ENCODE measurements at places on chromosomes 4 and X.
A peak's percentile ranks its signal among the peaks of the same experiment; 100 is the strongest.

DNA sequence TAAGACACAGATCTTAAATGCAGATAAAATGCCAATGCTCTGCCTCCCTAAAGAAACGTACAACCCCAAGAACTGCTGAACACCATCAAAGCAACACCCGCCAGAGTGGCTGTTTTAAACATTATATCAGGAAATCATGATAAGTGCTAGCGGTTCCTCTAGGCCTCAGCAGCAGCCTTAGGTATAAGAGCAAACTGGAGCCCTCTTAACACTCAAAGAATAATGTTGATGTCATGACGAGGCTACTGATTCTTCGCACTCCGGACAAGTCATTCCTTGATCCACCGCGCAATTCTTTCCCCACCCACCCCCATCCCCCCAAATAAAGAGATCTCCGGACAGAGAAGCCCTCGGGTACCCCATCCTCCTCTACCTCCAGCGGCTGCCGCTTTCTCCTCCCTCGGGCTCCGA is 507 bp downstream of the LIN54 start:
- peak; percentile 44 for DNase-seq

GRCh38 chr4:88743696-88744095 is 46.1 kb upstream of the NAP1L5 start:
- DNase-seq = peak; percentile 90

DNA sequence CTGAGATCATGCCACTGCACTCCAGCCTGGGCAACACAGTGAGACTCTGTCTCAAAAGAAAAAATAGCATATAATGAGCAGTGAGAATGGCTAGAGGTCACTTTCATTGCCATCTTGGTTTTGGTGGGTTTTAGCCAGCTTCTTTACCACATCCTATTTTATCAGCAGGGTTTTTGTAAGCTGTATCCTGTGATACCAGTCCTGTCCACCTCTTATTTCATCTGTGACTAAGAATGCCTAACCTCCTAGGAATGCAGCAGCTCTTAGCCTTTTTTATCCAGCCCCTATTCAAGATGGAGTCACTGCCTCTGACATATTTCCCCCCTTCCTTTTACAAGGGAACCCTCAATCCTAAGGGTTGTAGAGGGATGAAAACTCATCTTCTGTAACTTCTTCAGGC is 26.1 kb upstream of the IGFBP7 start:
- peak; percentile 63 for DNase-seq

- peak; percentile 22 for DNase-seq
These were observed 2.5 kb upstream of the HTRA3 start for GRCh38 chr4:8267077-8267476.

- peak; percentile 41 for DNase-seq
These were observed 19.7 kb downstream of the TRIM2 start for GRCh38 chr4:153223930-153224329.

DNA sequence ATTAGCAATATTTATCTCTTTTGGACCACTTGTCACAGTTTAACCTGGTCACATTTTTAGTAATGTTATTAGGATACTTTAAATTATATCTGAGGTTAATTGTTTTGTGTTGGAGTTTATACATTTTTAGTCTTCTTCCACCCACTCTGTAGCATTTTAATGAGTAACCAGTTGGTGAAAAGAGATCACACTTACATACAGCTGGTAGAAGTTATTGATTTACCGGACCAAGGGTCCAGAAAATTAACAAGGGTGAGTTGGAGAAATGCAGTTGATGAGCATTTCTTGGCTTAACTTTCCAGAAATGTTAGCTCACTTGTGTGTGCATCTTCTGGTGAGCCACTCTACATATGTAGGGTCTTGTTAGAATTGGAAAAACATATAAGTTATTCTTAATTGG is 219.6 kb downstream of the GRXCR1 start:
- DNase-seq = no peak

DNA sequence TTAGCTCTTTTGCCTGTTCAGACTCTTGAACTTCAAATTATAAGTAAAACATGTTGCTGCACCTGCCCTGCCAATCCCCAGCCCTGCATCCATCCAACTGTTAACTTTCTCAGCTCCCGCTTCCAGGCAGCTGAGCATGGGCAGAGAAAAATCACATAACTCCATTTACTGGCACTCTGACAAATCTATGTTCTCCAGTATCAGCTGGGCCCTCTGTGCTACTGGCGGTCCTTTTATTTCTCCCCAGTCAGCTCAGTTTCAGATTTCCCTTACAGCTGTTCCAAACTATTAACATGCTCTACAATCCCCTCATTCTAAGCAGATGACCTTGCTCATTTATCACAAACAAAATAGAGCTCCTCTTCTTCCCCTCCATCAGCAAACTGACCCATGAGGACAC is 240.4 kb upstream of the TET2 start:
- peak; percentile 3 for DNase-seq

DNA sequence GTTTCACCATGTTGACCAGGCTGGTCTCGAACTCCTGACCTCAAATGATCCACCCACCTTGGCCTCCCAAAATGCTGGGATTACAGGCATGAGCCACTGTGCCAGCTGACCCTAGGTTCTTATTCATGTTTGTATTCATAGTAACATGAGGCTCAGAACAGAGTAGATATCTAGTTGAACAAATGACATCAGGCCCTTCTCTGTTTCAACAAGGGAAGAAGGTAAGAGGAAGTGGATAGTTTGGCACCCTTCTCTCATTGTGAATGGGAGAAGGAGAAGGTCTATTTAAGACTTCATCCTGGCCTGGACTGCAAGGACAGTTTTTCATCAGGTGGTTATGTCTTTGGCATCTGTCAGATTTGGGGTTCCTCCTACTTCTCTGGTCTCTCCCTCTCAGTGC is 13.8 kb downstream of the GJB1 start:
- DNase-seq = no peak

DNA sequence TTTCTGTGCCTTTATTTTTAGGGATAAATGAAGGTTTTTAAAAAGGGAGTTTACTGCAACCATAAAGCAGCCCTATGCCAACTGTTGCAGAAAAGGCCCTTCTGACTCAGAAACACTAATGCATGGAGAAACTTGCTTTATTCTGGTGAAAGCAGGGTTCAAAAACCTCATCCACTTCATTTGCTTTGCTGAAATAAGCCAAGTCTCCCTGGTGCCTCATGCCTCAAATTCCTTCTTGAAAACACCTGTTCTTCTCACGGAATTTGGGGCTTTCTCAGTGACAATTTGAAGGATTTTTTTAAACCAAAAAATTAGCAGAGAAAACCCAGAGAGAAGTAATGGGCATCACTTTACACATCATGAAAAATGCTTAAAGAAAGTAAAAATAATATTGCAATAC is 349.0 kb downstream of the PCDH7 start:
- no peak for DNase-seq

DNA sequence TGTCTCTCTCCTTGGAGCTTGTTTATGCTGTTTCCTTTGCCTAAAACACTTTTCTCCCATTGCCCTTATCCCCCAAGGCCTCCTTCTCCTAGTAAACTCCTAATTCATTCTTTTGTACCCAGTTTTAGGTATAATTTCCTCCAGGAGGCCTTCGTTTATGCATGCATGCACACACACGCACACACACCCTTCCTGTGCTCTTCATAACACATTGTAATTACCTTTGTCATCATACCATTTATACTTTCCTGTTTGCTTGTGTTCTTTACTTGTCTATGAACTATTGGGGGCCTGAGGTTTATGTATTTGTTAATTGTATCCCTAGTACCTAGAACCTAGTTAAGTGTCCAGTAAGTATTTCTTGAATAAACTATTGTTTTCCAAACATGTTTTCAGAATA is 45.5 kb downstream of the XIAP start:
- no peak for DNase-seq

DNA sequence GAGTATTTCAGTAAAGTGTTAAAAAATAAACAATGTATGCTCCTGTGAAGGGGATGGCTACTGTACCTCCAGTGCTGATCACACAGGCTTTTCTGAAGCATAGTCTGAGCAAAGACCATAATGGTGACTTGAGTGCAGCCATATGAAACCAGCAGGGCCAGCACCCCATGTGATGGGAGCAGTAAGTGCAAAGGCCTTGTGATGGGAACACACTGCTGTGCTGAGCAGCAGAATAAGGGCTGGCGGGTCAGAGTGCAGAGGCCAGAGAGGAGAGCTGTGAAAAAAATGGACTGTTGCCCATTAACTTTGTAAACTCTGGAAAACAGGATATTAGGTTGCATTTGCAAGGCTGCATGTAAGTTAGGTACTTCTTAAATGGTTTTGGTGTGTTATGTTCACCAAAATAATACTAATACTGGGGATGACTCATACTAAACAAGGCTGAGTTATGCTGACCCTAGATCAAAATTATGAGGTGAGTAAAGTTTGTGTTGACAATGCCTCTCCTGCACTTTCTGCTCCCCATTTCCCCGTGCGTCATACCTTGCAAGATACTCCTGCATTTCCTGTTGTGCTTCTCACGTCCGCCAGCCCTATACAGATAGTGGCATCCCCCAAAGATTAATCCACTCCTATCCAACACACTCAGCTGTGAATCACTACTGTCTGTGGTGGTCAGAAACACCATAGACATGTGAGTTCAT is 67.0 kb upstream of the FAM9A start:
- DNase-seq = peak; percentile 52

- peak; percentile 4 for DNase-seq
These were observed 1.0 kb upstream of the GABRG1 start for GRCh38 chr4:46124773-46125413.

- DNase-seq = no peak
These were observed 50.4 kb downstream of the MID1 start for GRCh38 chrX:10569946-10570345.

DNA sequence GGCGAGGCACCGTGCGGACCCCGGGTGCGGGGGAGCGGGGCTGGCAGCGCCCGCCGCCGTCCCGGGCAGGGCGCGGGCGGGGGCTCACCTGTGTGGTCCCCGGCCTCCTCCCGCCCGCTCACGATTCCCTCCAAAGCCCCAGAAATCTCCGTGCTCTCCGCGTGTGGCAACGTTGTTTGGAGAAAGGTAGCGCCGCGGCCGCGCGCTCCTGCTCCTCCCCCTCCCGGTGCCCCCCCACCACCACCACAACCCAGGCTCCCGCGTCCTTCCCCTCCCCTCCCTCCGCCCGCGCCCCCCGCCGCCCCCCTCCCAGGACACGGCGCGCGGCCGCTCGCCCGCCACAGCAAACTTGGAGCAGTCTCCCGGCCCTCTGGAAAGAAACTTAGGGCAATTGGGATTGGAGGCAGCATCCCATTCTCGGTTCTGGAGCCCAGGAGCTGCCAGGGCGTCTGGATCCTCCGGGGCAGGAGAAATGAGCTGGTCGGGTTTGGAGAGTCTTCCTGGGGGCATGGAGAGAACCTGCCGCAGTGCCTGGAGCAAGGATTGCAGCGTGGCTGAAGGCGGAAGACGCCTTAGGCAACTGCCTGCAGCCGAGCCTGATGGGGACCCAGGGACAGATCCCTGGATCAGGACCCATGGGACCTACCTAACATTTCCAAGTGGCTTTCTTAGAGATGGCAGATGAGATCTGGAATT is 855 bp downstream of the KLF3 start:
- peak; percentile 63 for DNase-seq

GRCh38 chr4:147547314-147548056 is 66.6 kb downstream of the EDNRA start:
- peak; percentile 81 for DNase-seq

DNA sequence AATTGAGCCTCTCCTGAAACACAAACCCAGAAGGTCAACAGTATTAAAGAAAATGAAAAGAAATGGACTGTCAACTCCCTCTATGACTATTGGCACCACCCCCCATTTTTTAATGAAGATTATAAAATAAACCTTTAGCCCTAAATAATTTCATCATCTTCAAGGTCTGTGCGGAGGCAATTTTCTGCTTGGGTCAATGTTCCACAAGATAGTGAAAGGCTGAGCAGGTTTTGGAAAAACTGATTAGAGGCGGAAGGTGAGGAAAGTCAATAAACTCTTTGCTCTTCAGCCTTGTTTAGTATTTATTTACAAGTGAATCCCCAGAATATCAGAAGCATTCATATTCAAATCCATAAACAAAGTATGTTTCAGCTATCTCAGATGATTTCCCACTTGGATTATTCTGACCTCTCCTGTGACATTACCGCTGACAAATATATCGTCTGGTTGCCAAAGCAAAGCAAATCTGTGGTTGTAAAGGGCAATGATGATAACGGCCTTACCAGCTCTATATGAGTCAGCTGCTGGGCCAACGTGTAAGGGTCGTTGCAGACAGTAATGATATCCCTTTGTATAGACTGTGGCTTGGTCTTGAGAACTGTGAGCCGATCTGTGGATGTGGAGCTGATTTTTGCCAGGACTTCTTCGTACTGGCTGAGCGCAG is 24.0 kb downstream of the RASGEF1B start:
- DNase-seq = no peak

DNA sequence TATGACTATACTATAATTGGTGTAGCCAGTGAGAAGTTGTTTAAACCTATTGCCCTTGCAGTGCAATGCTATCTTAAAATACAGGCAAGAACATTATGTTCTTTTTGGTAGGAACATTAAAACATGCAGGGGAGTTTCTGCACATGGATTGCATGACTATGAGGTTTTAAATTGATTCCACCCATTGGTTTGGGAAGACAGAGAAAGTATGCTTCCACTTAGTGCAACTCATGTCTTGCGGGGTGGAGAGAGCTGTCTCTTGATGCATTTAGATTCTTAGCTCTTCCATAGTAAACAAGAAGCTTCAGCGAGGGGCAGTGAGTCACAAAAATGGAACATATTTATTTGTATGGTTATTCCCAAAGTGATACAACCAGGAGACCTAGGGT is 39.5 kb upstream of the RASL11B start:
- peak; percentile 58 for DNase-seq

GRCh38 chr4:128279624-128280225 is 7.9 kb downstream of the PGRMC2 start:
- no peak for DNase-seq

- DNase-seq = peak; percentile 18
These were observed 161.3 kb upstream of the MAMLD1 start for GRCh38 chrX:150201841-150202240.

DNA sequence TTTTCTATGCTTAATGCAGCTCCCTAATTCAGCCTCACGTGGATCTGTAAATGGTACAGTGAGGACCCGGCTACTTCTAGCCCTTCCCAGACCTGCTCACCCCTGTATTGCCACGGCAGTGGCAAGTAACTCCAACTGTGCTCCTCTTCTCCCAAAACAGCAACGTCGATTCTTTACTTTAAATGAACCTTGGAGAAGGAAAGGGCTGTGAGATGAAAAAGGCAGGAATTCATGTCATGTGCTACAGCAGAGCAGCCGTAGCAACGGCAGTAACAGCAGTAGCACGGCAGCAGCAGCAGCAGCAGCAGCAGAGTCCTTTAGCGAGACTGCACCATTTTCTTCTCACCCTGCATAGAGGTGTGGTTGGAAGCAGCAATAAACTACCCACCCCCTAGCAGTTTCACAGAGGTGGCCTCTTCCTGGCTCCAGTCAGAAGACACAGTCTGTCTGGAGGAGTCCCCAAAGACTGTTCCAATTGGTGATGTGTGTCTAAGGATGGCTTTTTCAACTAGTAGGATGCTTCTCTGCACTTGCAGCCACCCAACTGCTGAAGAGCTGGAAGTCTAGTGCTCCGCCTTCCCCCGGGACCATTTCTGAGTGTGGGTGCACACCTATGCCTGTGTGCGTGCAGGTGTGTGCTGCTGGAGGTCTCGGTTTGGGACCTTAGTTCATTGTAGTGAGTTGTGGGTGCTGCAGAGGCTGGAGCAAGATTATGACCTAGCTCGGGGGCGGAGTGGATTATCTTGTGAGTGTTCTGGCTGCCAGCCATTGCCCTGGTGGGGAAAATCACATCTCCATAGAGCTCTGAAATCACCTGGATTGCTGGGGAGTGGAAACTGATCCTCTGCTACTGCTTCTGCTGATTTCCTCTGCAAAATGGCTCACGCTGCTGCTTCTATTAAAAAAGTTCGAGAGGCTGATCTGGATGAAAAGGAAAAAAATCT is 67.2 kb downstream of the ANK2 start:
- DNase-seq = peak; percentile 29
